ENCODE measurements at places on chromosomes 2 and 18.

DNA sequence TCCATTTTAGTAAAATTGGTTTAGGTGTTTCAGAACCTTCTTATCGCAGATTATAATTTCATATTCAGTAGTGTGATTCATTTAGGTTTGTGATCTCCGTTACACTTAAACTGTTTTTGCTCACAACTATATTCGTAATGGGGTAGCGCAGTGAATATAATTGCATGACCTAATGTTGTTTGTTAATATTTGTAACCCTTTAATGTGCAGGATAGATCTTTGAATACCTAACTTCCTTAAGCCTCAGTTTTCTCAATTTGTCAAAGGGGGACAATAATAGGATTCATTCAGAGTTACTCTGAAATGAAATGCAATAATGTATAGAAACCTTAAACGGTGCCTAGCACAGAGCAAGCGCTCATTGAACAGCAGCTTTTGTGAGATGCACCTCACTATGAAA is 558 bp upstream of the ZDBF2 start:
- DNase-seq, result no peak

DNA sequence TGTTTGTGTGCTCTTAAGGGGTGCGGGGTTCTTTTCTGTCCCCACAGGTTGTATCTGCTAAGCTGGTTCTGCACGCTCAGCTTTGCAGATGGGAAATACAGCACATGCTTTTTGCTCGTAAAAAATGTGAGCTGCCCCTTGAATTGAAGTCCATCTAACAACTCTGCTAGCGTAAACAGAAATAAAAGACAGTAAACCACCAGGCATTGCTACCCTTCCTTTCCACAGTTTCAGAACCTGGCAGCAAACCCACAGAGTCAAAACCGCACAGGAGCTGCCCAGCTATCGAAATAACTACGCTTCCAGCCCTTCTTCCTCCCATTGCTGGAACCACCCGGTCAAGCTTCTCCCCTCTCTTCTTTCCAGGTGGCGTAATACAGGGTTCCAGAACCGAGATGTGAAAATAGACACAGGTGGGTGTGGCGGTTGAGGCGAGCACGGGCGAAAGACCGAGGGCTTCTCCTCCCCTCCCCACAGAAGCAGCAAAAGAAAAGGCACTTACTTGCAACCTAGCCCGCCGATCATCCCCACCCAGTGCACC is 479 bp downstream of the SCN9A start:
- DNase-seq, result no peak

DNA sequence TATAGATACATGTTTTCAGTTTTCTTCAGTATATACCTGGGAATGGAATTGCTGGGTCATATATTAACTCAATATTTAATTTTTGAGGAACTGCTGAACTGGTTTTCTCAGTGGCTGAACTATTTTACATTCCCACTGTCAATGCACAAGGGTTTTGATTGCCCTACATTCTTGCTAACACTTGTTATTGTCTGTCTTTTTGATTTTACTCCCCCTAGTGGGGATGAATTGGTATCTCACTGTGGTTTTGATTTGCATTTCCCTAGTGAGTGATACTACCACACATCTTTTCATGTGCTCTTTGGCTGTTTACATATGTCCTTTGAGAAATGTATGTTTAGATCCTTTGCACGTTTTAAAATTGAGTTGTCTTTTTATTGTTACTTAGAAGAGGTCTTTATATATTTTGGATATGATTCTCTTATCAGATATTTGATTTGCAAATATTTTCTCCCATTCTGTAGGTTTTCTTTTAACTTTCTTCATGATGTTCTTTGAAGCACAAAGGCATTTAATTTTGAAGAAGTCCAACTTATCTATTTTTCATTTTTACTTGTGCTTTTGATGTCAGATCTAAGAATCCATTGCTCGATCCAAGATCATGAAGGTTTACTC is 36.2 kb downstream of the ASB1 start:
- no peak for DNase-seq

GRCh38 chr2:42021464-42021863 is 26.4 kb upstream of the PKDCC start:
- DNase-seq, result no peak

- no peak for DNase-seq
These were observed 310.6 kb upstream of the ZEB2 start for GRCh38 chr2:144830543-144830942.

- DNase-seq, result no peak
These were observed 44.3 kb downstream of the CACNB4 start for GRCh38 chr2:152054593-152054992.

DNA sequence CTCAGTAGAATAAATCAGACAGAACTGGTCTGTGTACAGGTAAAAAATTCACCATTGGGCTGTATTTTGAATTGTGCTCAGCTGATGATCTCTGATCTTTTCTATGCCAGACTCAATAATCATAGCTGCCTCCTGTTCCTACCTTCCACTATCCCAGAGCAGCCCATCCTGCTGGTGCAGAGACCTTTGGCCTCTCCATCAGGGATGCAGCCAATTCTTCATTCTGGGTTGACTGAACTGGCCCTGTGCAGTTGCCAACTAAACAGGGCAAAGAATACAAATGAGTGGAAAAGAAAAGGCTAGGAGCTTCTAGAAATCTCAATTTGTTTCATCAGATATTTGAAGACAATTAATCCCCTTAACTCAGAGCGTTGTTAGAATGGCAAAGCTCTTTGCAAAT is 1781.3 kb upstream of the CELF4 start:
- DNase-seq, result no peak

DNA sequence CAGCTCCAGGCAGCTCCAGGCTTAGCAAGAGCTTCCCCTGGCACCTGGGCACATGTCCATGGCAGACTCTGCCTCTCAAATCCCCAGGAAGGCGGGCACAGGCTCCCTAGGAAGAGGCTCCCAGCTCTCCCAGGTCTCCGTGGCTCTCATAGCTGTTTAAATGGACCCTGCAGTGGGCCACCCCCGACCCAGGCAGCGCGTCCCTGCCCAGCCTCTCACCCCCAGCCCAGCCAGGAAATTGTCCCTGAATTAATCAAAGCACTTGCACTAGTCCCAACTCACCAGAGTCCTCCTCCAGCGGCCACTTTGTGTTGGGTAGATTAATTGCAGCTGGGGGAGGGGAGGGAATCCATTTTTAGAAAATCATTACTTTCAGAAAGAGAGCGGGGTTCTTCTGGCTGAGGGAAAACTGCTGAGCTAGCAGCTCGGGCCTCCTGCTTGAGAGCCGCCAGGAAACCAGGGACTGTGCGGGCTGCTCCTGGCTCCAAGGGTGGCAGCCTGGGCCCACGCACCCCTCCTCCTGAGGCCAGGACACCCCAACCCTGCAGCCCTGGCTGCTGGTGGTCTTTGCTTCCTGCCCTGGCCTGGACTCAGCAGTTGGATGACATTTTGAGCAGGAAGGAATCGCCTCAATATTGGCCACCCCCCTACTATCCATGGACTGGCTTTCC is 36.0 kb downstream of the SMAD7 start:
- DNase-seq, result no peak

DNA sequence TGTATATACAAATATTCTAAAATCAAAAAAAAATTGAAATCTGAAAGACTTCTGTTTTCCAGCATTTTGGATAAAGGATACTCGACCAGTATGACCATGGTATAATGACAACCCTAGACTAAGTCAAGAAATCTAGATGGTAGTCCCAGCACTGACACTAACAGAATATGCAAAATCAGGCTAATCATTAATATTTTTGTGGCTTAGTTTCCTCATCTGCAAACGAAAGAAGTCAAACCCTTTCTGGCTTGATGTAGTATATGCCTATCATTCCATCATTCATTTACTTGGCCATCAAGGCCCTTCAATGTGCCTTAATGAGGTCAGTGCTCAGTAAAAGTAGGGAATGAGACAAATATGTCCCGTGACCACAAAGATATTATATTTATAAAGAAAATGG is 83.5 kb downstream of the NCKAP5 start:
- no peak for DNase-seq

Data from T-helper 1 cell (primary cell).